T-helper 2 cell treated with Interferon-gamma antibody and Interleukin-4, amounts not matched to agents 5 μg/mL and 100 μg/mL, for 36 hours (primary cell): ENCODE measurements at places on chromosomes 16 and 17.

DNA sequence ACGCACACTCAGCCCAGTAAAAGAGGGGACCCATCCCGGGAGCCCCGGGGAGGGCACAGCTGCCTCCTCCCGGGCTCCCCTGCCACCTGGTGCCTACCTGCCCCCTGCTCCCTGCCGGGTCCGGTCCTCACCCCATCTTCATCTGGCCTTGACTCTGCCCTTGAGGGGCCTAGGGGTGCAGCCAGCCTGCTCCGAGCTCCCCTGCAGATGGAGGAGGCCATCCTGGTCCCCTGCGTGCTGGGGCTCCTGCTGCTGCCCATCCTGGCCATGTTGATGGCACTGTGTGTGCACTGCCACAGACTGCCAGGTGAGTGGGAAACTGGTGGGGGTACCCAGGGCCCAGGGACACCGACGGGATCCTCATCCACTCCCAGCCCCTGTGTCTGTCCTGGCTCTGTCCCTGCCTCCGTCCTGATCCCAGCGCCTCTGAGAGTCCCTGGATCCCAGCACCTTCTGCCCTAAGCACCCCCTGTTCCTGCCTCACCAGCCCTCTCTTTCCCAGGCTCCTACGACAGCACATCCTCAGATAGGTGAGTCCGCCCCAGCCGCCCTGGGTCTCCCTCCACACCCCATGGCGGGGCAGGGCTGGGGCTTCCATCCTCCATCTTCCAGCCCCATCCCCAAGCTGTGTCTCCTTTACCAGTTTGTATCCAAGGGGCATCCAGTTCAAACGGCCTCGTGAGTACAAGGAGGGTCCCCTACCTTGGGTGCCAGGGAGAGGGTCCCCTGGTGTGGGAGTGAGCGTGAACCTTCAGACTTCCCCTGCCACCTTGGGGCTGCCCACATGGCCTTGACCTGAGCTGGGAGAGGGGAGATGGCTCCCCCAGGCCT lies 574 bp downstream of the LAT start:
- H3K27ac ChIP-seq, result peak overlapping the region; percentile 95
- peaks cover 85% of the 10 kb centered on the region for H3K36me3 ChIP-seq
- H3K27me3 ChIP-seq, result no peaks in the 10 kb centered on the region
- DNase-seq, result no peak

- H3K27me3 ChIP-seq, result no peaks in the 10 kb centered on the region
- peak overlapping the region; percentile 19 for H3K27ac ChIP-seq
- peaks cover 61% of the 10 kb centered on the region for H3K36me3 ChIP-seq
- peaks cover 36% of the 10 kb centered on the region for H3K4me1 ChIP-seq
Observed at GRCh38 chr17:17153071-17153470, 53.1 kb downstream of the PLD6 start.

GRCh38 chr16:29806641-29807425 lies 504 bp downstream of the MAZ start:
- DNase-seq, result peak; percentile 68
- H3K36me3 ChIP-seq, result peaks cover 59% of the 10 kb centered on the region
- H3K27ac ChIP-seq, result peak overlapping the region; percentile 94
- peak overlapping the region; percentile 92 for H3K4me3 ChIP-seq
- H3K4me1 ChIP-seq, result peaks cover 38% of the 10 kb centered on the region

- no peak for DNase-seq
- H3K27ac ChIP-seq, result no peak overlapping the region
- H3K36me3 ChIP-seq, result no peaks in the 10 kb centered on the region
- no peaks in the 10 kb centered on the region for H3K27me3 ChIP-seq
Observed at GRCh38 chr16:1344499-1344898, 7.2 kb downstream of the TSR3 start.

DNA sequence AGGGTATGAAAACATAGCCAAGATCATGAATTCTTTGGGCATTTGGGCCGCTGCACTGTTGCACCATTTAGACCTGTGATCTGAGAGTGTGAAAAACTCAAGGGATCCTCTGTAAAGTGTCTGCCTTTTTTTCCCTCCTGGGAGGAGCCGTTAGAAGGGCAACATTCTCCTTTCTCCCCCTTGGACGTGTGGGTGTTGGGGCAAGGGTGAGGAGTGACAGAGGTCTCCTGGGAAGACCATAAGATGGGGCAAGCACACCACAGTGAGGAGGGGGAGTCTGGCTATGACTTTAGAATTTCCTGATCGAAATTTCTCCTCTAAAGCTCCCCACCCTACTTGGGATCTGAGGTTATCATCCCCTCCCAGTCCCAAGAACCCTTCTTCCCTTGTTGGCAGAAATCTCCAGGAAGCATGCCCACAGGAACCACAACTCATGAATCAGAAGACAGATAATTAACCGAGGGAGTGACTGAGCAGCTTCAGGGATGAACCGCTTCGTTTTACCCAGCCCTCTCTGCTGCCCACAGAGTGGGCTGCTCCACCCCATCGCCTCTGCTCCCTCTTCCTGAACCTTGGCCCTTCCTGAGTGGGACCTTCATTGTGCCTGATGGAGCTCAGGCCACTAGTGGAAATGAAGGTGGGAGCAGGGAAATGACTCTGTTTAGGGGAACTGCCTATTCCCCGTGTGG lies 4.2 kb downstream of the ITGB3 start:
- H3K27me3 ChIP-seq, result peaks cover 55% of the 10 kb centered on the region
- DNase-seq, result no peak
- no peak overlapping the region for H3K27ac ChIP-seq
- peaks cover 31% of the 10 kb centered on the region for H3K4me1 ChIP-seq

DNA sequence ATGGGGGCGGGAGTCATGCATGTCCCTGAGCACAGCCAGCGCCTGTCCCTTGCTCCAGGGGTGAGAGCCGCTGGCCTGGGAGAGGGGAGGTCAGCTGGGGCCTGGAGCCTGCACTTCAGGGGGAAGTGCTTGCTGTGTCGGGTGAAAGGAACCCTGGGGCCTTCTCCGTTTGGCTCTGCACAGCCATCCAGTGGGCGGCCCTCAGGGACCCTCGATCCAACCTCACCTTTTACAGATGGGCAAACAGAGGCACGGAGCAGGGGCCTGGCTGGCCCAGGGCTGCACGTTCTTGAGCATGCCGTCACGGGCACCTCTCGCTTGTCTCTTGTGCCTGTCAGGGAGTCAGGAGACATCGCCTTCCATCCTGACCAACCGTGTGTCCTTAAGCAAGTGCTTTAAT lies 1.8 kb downstream of the SNX20 start:
- H3K4me1 ChIP-seq, result peaks cover 57% of the 10 kb centered on the region
- peak overlapping the region; percentile 93 for H3K4me3 ChIP-seq
- peak overlapping the region; percentile 85 for H3K27ac ChIP-seq
- no peaks in the 10 kb centered on the region for H3K27me3 ChIP-seq
- DNase-seq, result no peak
- peaks cover 56% of the 10 kb centered on the region for H3K36me3 ChIP-seq

DNA sequence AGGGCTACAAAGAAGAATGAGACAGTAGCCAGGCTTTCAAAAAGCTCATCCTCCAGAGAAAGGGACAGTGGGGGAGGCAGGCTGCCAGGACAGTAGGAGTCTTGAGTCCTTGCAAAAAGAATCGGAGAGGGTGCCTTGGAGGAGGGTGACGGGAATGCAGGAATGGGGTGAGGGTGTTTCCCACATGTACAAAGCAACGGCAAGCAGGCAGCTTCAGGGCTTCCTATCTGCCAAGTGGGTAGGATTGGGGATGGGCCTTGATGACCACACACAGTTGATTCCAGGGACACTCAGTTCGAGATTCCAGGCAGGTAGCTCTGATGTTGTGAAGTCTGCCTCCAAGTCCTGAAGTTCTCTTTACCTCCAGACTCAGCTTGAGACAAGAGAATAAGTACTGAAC lies 54.4 kb downstream of the C17orf67 start:
- H3K4me3 ChIP-seq, result peak overlapping the region; percentile 92
- DNase-seq, result no peak
- no peaks in the 10 kb centered on the region for H3K36me3 ChIP-seq
- peaks cover 28% of the 10 kb centered on the region for H3K4me1 ChIP-seq
- peak overlapping the region; percentile 97 for H3K27ac ChIP-seq

DNA sequence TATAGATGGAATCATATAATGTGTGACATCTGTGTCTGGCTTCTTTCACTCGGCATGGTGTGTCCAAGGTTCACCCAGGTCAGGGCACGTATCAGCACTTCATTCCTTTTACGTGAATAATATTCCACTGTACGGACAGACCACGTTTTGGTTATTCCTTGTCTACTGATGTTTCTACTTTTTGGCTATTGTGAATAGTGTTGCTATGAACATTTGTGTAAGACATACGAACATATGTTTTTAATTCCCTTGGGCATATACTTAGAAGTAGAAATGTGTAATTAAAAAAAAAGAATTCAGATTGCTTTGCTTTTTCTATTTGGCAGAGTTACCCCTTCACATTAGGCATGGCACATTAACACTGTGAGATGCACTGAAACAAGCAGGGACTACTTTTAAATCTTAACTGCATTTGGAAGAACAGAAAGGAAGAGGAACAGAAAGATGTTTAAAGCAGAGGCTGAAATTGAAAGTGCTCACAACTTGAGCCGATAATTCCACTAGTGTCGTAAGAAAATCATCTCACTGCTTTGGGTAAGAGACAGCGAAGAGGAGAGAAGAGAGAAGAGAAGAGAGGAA lies 105.3 kb downstream of the VPS53 start:
- H3K4me3 ChIP-seq, result no peak overlapping the region
- H3K27me3 ChIP-seq, result no peaks in the 10 kb centered on the region
- DNase-seq, result no peak
- H3K27ac ChIP-seq, result no peak overlapping the region
- no peaks in the 10 kb centered on the region for H3K4me1 ChIP-seq
- H3K36me3 ChIP-seq, result peaks cover 9% of the 10 kb centered on the region

GRCh38 chr17:55641676-55642081 lies 81.0 kb downstream of the TMEM100 start:
- DNase-seq, result peak; percentile 8
- no peak overlapping the region for H3K27ac ChIP-seq
- H3K27me3 ChIP-seq, result no peaks in the 10 kb centered on the region

GRCh38 chr16:47069841-47070584 lies 73.7 kb downstream of the NETO2 start:
- H3K36me3 ChIP-seq, result no peaks in the 10 kb centered on the region

- no peak overlapping the region for H3K27ac ChIP-seq
- H3K4me1 ChIP-seq, result peaks cover 1% of the 10 kb centered on the region
- no peaks in the 10 kb centered on the region for H3K36me3 ChIP-seq
- H3K4me3 ChIP-seq, result no peak overlapping the region
- DNase-seq, result no peak
- peaks cover 11% of the 10 kb centered on the region for H3K27me3 ChIP-seq
Observed at GRCh38 chr17:15909481-15909991, 35.4 kb upstream of the ADORA2B start.

GRCh38 chr17:21215935-21216334 lies 2.0 kb upstream of the TMEM11 start:
- H3K27me3 ChIP-seq, result no peaks in the 10 kb centered on the region
- H3K4me1 ChIP-seq, result peaks cover 33% of the 10 kb centered on the region
- peaks cover 6% of the 10 kb centered on the region for H3K36me3 ChIP-seq

DNA sequence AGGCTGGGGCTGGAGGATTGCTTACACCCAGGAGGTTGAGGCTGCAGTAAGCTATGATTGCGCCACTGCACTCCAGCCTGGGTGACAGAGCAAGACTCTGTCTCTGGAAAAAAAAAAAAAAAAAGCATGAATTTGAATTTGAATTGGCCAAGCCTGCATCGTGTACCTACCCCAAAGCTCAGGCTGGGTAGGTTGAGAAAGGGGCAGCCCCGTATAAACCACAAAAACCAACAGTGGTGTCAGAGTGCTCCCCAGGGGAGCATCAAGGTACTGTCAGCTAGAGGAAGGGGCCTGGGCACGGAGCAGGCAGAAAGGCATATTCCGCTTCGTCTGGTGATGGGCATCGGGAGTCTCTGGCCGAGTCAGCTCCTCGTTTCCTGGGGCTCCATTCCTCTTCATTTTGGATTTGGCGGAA lies 40.9 kb downstream of the RAP1GAP2 start:
- peaks cover 5% of the 10 kb centered on the region for H3K27me3 ChIP-seq
- peaks cover 14% of the 10 kb centered on the region for H3K4me1 ChIP-seq
- H3K27ac ChIP-seq, result no peak overlapping the region
- peaks cover 13% of the 10 kb centered on the region for H3K36me3 ChIP-seq

GRCh38 chr17:80482058-80482318 lies 5.6 kb upstream of the NPTX1 start:
- peaks cover 3% of the 10 kb centered on the region for H3K4me1 ChIP-seq
- no peak overlapping the region for H3K27ac ChIP-seq
- no peak overlapping the region for H3K4me3 ChIP-seq
- peaks cover 53% of the 10 kb centered on the region for H3K27me3 ChIP-seq
- no peaks in the 10 kb centered on the region for H3K36me3 ChIP-seq

DNA sequence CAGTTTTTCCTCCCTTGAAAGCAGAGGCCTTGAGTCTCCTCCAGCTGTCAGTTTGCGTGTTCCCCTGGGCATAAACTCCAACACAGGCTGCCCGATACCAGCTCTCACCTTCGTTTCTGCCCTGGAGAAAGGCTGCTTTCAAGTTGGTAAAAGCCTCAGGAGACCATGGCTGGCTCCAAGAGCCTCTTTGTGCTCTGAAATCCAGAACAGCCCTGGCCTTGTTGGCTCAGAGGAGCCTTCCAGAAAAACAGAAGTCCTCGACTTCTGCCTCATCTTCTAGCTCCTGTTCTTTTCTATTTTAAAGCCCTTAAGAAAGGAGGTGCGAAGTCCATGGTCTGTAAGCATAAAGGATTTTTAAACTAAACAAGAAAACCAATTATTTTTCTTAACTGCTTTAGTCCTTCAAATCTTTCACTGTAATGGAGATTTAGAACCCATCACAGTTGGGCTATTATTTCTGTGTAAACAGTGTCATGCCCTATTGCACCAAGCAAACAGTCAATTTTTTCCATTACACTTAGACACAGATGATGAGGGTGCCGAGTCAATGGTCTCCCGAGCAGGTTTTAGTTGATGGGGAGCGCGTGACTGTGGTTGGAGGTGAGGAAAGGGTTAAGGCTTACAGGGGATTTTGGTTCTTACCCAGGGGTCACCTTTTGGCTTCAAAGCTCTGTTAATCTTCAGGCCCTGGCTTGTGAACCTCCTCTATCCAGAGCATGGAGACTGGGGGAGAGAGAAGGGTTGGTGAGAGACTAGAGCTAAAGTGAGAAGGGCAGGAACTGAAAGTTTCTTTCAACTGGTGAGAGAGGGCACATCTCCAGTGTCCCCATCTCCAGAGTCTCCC lies 212.8 kb downstream of the MSI2 start:
- no peaks in the 10 kb centered on the region for H3K27me3 ChIP-seq
- no peak for DNase-seq
- H3K36me3 ChIP-seq, result no peaks in the 10 kb centered on the region
- H3K4me3 ChIP-seq, result no peak overlapping the region
- H3K4me1 ChIP-seq, result peaks cover 7% of the 10 kb centered on the region

- H3K27ac ChIP-seq, result no peak within 1 kb of the TSS
- H3K4me1 ChIP-seq, result peaks cover 5% of the 10 kb centered on the region
- H3K4me3 ChIP-seq, result peak within 1 kb of the TSS; percentile 68
Observed at GRCh38 chr16:89171216-89172170, at the start of gene CDH15. Gene CDH15 (plus strand): TSS chr16:89171748. CDS start chr16:89171832, 84 bp downstream.

- no peaks in the 10 kb centered on the region for H3K27me3 ChIP-seq
- no peak overlapping the region for H3K4me3 ChIP-seq
- H3K27ac ChIP-seq, result no peak overlapping the region
- no peaks in the 10 kb centered on the region for H3K4me1 ChIP-seq
- DNase-seq, result no peak
Observed at GRCh38 chr17:52030052-52030451, 128.5 kb downstream of the CA10 start.

DNA sequence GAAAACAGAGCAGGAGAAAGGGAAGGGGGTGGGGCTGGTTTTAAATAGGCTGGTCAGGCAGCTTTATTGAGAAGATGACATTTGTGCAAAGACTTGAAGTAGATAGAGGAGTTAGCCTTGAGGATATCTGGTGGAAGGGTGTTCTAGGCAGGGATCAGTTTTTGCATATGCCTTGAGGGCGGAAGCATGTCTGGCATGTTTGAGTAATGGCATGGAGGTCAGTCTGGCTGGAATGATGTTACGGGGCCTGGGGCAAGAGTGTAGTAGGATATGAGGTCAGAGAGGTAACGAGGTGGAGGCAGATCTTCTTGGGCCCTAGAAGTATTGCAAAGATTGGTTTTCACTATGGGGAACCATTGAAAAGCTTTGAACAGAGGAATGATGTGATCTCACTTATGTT lies 4.8 kb downstream of the RABEP1 start:
- H3K4me1 ChIP-seq, result peaks cover 31% of the 10 kb centered on the region
- DNase-seq, result no peak
- H3K27ac ChIP-seq, result no peak overlapping the region
- no peak overlapping the region for H3K4me3 ChIP-seq
- H3K27me3 ChIP-seq, result no peaks in the 10 kb centered on the region
- peaks cover 13% of the 10 kb centered on the region for H3K36me3 ChIP-seq
